ENCODE measurements at places on chromosomes 5 and 9. TPM values are rescaled to one million over a fixed set of nuclear protein-coding genes. Genes with fewer than 3 reads are reported as not detected.

The GARIN3 gene
- total RNA-seq, result not detected

The MACIR gene
- 7.6 TPM for total RNA-seq

The GRAMD2B gene
- 3.3 TPM for total RNA-seq

The BHMT2 gene
- total RNA-seq, result not detected

The ANKRD18A gene
- total RNA-seq, result 0.08 TPM

The PLEKHG4B gene
- total RNA-seq, result not detected

The GNE gene
- total RNA-seq, result 16.1 TPM

The PAX5 gene
- 0.34 TPM for total RNA-seq

The ANKRD18B gene
- not detected for total RNA-seq

The GGTA1 gene
- not detected for total RNA-seq

The LAMC3 gene
- not detected for total RNA-seq
